ENCODE measurements at places on chromosomes 16 and 17.

DNA sequence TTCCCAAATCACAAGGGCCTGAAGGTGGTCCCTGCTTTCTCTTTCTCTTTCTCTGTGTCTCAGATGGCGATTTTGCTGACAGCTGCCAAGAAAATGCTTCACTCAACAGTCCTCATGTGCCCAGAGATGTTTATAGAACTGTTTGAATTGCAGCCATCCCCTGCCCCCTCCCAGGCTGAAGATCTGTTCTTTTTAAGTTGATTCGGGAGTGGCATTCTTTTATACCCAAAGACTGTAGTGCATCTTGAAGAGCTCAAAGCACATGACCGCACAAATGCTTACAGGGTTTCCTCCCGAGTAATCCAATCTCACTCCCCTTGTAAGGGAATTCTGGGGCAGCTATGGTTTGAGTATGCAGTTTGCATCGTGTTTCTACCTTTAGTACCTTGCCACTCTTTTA lies 75.7 kb downstream of the SEC14L1 start:
- no peak for DNase-seq

DNA sequence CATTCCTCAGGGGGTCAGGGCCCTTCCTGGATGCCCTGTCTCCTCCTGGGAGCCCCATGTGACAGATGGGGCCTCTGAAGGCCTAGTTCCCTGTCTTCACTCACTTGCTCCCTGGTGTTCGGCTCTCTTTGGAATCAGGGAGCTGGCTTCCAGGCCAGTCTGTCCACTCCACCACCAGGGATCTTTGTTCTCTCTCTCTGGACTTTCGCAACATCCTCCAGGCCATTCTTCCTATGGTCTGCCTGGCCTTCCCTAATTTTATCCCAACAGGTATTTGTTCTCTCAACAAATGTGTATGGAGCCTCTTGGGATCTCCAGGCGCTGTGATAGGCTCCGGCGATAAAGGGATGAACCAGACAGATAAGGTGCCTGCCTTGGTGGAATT lies 286.4 kb downstream of the CPPED1 start:
- DNase-seq: no peak

DNA sequence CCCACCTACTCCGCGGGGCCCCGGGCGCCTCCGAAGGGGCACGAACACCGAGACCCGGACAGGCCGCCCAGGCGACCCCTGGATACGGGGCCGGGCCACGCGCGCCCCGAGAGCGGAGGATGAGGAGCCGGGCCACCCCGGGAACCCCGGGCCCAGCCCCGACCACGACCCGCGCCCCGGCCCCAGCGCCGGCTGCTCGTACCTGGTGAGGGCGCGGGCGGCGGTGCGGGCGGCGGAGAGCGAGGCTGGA lies 192 bp downstream of the FASN start:
- no peak for DNase-seq

DNA sequence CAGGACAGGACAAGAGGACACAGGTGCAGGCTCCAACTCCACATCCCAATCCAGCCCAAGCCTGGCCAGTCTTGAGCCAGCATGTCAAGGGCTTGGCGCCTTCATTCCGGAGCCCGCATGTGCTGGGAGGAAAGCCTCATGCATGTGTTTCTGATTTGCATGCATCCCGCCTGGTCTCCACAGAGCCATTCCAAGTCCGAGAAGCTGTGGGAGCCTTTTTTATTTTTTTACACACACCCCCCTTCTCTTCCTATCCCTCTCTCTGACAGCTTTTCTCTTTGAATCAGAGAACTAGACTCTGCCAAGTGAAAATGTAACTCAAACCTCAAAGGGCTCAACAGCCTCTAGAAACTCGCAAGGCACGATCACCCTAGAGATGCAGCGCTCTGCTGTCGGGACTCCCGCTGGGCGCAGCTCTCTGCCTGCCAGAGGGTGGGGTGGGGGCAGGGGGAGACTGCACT lies 45.1 kb downstream of the NOG start:
- DNase-seq: peak; percentile 79

- DNase-seq: no peak
Observed at GRCh38 chr16:50377001-50377400, 8.2 kb upstream of the BRD7 start.

DNA sequence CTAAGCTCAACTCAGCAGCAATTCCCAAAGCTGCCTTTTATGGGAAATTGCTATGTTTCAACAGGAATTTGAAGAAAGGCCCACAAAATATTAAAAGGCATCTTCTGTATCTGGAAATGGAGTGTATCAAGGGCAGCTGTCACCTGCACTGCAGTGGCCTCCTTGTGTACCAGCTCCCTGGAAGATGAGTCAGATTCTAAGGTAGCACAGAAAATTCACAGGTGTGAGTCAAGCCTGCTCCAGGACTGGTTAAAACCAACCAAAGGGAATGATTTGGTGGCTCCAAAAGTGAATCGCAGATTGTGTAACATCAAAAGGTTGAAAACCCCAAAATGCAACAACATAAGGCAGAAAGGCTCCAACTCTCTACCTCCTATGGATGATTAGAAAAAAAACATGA lies 296.4 kb downstream of the GRIN2A start:
- DNase-seq: no peak

GRCh38 chr17:75019710-75020109 lies 7.2 kb downstream of the MRPL58 start:
- no peak for DNase-seq

- no peak for DNase-seq
Observed at GRCh38 chr17:80912476-80912875, 79.2 kb upstream of the CHMP6 start.

DNA sequence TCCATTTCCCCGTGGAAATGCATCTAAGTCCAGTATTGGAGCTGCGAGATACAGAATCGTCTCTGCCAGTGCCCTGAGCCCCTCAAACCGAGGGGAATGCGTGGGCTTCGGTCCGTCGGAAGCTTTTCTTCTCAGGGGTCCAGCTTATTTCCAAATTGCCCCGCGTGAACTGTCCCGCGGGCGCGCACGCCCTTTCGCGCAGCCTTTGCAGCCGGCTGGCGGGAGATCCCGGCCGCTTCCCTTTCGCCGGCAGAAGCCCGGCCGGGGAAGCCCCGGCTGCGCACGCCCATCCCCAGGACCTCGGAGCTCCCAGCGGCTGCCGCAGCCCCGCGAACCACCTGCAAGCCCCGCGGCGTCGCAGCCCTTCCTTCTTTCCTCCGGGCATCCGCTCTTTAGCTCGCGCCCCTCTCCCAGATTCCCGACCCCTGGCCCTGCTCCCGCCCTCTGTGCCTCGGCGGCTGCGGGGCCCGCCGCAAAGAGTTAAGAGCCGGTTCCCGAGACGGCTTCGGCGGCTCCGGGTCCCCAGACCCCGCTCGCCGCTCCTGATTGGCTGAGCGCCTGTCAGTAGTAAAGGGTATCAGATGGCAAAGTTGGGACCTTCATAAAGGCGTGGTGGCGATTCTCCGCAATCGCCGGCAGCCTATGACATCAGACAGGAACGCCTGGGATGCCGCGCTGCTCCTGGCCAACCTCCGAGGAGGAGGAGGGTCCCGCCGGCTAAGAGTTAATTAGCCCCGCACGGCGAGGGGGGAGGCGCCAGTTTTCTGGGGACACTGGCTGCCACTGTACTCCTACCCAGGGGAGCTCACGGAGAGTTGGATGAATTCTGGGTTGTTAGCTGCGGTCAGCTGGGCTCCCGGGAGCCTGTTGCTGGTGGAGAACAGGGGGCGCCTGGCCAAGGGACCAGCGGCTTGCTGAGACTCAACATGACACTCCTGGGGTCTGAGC lies at the start of gene MYOCD:
TSS of gene MYOCD (plus strand) at position 628 of the 948 bp plus-strand sequence. CDS start at position 927, 299 bp downstream.
- no peak for DNase-seq

GRCh38 chr17:38590988-38591758 lies 14.6 kb downstream of the SRCIN1 start:
- DNase-seq: no peak

- no peak for DNase-seq
Observed at GRCh38 chr16:56457927-56458470, 6.6 kb downstream of the OGFOD1 start.

DNA sequence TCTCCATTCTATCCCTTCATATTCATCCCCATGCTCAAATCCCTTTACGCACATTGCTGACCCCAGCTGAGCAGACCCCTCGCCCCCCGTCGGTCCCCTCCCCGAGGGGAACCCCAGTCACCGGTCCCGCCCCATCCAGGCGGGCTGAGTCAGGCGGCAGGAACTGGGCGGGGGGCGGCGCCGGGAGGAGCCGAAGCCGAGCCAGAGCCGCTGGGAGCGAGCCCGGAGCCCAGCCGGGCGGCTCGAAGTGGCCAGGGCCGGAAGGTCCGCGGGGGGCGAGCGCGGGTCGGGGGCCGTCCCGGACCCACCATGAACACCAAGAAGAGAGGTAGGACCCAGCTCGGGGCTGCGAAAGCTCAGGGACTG lies 8.6 kb downstream of the RIPOR1 start:
- DNase-seq: peak; percentile 35

- DNase-seq: no peak
Observed at GRCh38 chr17:12395733-12396354, 269.8 kb upstream of the MYOCD start.

DNA sequence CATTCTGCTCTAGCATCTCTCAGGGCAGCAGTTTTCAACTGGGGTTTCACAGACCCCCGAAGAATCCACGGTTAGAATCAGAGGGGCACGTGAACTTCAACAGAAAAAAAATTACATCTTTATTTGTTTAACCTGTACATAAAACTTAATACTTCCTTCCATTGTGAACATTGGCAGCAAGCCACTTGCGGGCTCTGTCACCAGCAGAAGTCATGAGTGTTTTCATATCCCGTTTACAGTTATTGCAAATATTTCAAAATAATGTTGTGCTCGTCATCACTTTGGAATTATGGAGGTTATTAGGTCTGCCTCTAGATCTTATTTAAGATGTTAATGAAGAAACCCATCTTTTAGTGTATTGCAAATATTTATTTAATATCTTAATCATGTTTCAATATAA lies 109.8 kb downstream of the SDR42E1 start:
- DNase-seq: peak; percentile 3

- DNase-seq: no peak
Observed at GRCh38 chr16:52707676-52708337, 160.9 kb upstream of the TOX3 start.

- DNase-seq: no peak
Observed at GRCh38 chr17:50511058-50511457, 2.8 kb downstream of the MYCBPAP start.

- no peak for DNase-seq
Observed at GRCh38 chr16:57127037-57127763, 34.8 kb downstream of the CPNE2 start.

DNA sequence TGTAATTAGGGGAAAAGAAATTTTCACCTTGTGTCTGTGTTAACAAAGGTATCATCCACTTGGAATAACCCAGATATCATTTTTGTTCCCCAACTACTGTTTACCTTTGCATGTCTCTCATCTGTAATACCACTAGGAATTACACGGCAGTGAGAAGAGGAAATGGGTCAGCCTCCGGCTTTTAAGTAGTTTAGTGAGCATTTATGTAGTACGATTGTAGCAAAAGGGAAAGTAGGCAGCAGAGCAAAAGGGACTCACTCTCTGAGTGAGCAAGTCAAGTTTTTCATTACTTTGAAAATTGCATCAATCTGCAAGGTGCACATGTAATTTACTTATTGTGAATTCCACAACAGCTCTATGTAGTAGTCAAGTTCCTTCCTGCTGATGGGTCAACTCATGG lies 11.2 kb downstream of the PHF12 start:
- no peak for DNase-seq

- no peak for DNase-seq
Observed at GRCh38 chr16:63442246-63442645, 1406.0 kb upstream of the CDH8 start.

- DNase-seq: no peak
Observed at GRCh38 chr16:64282181-64282580, 839.7 kb downstream of the CDH11 start.

GRCh38 chr16:61987474-61988012 lies 48.7 kb downstream of the CDH8 start:
- DNase-seq: no peak

DNA sequence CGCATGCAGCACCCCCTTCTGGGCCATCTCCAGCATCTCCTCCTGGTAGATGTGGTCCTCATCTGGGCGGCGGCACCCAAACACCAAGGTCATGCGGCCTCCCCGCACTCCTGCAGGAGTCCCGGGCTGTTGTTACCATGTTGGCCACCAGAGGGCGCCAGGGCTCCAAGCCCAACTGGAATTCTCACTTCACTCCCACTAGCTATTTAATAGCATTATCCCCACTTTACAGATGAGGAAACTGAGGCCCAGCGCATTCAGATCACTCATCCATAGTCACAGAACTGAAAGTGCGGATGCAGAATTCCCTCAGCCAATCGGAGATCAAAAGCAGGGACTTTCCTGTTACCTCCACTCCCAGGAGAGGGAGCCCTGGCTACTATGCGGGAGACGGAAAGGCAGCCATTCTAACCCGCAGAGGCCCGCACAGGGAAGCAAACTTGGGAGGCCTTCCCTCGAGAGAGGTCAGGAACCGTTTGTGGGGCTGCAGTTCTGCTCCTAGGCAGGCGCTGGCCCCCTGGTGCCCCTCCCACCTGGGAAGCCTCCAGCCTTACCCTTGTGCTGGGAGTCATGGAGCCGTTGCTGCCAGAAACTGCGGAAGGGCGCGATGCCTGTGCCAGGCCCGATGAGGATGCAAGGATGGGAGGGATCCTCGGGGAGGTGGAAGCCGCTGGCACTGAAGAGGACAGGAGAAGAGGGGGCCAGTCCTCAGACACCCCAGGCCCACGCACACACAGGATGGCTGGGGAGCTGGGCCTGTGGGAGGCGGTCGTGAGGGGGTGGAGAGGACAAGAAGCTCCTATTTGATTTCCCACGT lies 40.1 kb downstream of the NOS2 start:
- peak; percentile 16 for DNase-seq

DNA sequence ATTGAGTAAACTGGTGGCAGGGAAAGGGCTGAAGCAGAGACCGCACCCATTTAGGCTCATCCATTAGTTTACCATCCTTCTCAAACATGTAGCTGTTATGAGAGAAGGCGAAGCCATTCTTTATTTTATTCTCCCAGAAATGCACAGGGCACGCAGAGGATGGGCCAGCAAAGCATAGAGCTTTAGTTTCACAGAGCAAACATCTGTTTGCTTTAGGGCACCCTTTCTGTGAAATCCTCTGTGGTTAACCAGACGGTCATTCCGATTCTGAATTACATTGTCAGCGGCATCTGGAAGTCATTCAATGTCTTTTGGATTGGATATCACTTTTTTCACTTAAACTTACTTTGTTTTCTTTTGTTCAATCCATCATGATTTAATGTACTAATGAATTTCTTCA lies 96.0 kb downstream of the TOX3 start:
- no peak for DNase-seq

GRCh38 chr17:73156166-73156840 lies 8.5 kb upstream of the SSTR2 start:
- peak; percentile 57 for DNase-seq

- peak; percentile 82 for DNase-seq
Observed at GRCh38 chr16:85187002-85187401, 74.7 kb upstream of the CIBAR2 start.

DNA sequence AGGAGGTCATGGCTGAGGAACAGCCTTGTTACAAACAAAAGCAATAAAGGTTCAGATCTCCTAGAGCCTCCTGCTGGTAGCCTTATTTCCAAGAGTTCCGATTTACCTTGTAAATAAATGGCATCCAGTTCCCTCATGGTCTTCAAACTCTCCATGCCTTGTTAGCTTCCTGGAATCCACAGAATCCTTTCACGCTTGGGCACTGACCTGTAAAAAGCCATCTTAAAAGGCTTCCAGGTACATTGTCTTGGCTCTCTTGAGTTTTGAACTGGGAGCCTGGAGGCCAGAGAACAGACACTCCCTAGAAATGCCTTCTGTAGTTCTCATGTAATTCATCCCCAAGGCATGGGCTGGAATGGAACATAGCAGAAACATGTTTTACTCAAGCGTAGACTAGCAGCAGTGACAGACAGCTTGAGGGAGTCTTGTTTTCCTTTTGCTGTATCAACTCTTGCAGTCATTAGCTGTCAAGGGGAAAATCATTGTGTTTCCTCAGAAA lies 207.9 kb downstream of the SNX29 start:
- no peak for DNase-seq

GRCh38 chr17:71914812-71915211 lies 206.0 kb upstream of the SOX9 start:
- DNase-seq: no peak

Measured in AG10803 (cell line).